ENCODE measurements at places on chromosomes 7 and 10.

- no peak for DNase-seq
These were observed 57.7 kb downstream of the PPP1R3C start for GRCh38 chr10:91575044-91575610.

GRCh38 chr7:27093184-27093895 is 2.5 kb downstream of the HOXA1 start:
- no peak for DNase-seq

DNA sequence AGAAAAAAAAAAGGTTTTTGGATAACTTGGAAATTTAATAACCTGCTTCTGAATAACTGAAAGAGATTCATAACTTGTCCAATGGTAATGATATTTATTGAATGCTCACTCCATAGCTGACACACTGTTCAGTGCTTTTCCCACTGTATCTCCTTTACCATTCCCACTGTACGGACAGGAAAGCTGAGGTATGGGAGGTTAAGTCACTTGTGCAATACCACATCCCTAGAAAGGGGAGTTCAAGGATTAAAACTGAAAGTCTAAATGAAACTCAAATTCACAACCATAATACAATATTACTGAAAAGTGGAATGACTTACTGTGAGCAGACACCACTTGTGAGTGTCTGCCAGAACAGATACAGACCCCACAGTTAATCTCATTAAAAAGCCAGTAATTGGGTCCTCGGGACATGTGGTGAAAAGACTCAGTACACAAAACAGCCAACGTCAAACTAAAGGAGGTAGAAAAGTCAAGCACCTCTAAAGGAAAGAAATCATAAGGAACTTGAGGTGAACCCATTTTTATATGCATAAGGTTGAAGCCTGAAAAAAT is 13.8 kb upstream of the RHOBTB1 start:
- DNase-seq = no peak

DNA sequence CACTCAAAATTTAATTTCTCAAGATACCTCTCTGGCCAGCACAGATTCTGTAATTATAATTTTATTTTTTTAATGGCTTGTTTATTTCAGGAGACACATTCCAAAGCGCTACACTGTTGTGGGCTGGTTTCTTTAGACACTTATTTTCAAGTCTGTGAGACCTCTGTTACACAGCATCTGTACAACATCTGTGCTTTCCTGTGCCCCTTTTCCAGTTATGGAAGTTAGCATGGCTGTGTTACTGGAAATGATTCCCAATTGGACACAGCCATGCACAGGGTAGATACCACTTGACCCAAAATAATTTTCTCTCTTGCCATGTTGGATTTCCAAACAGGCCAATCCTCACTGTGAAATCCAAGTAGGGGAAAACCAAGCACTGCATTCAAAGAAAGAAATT is 172.3 kb upstream of the ADCY1 start:
- no peak for DNase-seq

DNA sequence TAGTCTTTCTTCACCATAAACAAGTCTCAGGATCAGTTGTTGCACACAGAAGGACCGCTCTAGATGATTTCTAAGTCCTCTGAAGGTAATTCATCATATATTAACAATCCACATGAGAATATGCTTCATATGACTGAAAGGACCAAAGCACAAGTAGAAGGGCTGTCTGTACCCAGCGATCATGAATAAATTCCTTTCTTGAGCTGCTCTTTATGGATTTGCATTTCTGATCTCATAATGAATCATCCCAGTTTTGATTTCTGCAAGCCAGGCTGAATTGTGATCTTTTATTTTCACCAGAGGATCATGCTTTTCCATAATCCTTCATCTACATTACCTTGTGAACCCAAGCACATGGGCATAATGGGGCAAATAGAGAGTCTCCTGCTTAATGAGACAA is 675.6 kb downstream of the MAGI2 start:
- DNase-seq = no peak

GRCh38 chr10:28686835-28687682 is 9.7 kb downstream of the BAMBI start:
- DNase-seq = no peak

- no peak for DNase-seq
These were observed 2.1 kb downstream of the CNNM2 start for GRCh38 chr10:102919992-102920739.

DNA sequence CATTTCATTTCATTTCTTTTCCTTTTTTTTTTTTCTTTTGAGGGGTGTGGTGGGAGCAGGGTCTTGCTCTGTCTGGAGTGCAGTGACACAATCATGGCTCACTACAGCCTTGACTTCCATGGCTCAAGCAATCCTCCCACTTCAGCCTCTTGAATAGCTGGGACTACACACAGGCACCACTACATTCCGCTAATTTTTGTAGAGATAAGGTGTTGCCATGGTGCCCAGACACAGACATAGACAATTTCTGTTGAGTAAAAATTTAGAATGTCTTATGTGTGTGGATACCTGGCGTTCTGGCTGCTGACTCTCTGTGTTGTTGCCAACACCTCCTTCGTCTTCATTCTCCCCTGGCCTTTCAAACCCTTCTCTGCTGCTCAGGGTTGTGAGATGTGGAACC is 54.0 kb upstream of the PRSS58 start:
- no peak for DNase-seq

DNA sequence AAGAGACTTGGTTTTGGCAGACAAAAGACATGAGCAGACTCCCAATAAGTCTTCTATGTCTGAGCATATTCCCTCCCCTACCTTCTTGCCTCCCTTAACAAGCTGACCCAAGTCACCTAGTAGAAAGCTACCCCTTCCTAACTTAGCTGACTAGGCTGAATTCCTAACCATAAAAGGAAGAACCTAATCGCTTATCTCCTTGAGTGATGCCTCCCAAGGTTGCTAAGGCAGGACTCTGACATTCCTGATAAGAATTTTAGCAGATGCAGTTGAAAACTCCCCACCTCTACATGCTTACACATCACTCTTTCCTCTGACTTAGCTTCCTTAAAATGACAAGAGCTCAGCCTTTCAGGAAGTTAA is 704.7 kb upstream of the MBL2 start:
- no peak for DNase-seq

DNA sequence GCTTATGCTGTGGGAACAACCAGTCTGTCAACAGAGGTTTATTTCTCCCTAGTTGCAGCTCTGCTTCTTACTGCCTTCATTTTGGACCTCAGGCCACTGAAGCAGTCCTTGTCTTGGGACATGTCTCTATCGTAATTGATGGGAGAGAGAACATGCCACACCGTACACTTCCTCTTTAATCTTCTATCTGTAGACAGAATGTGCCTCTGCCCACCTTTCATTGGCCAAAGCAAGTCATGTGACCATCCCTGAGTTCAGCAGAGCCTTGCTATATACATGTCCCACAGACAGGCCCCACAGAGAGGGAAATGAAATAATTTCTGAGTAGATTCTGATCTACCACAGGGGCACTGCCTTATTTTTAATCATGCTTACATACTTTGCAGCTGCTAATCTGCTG is 98.0 kb downstream of the KCND2 start:
- DNase-seq = no peak

DNA sequence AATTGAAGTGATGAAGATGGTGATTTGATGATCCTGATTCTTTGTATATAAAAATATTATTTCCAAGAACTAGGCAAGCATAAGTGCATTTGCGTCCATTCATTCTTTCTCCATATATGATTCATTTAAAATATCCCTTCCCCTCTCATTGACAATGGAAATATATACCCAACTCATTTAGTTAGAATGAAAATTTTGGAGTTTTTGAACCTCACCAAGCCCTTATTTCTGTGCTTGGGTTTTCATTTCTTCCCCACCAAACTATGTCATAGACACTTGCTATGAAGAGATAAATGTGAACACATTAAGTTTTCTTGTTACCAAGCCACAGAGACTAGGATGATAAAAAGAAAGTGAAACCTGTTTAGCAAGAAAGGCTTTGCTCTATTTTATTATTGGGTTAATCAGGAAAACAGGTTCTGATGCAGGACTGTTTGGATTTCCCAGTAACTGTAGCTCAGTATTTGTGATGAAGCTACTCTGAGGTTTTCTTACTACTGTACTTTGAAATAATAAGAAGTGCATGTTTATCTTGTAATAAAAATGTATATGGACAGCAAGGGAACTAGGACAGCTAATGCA is 68.3 kb downstream of the ITGB1 start:
- DNase-seq = no peak

GRCh38 chr10:110431659-110432058 is 66.0 kb upstream of the DUSP5 start:
- DNase-seq = no peak

- no peak for DNase-seq
These were observed 442.5 kb downstream of the GLRX3 start for GRCh38 chr10:130578532-130579289.

DNA sequence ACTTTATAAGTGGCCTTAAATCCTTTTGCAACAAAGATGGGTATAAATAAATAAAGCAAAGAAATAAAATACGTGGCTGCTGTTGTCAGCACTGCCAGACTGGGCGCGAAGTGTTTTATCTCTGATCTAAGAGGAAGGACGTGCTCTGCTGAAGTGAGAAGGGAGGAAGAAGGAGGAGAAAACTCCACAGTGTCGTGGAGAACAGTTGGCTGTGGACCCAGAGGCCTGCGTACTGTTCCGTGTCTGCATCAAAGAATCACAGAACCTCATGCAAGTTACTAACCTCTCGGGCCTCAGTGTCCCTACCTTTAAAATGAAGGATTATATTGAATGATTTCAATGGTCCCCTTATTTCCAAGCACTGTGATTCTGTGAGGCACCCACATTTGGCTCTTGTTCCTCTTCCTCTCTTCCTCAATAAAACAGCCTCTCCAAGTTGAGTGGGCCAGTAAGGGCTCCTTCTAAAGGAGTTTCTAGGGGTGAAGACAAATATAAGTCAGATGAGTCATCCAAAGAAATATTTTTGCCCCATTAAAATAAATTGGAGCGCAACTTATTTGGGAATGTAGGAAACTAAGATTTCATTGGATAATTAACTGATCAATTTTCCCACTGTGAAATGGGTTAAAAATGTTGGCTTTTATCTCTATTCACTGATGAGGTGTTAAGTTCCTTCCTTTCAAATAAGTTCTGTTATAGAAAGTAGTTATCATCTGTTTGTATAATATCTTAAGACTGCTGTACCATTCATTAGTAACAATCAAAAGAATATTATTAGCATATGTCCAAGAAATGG is 126.9 kb upstream of the EFCAB10 start:
- no peak for DNase-seq

DNA sequence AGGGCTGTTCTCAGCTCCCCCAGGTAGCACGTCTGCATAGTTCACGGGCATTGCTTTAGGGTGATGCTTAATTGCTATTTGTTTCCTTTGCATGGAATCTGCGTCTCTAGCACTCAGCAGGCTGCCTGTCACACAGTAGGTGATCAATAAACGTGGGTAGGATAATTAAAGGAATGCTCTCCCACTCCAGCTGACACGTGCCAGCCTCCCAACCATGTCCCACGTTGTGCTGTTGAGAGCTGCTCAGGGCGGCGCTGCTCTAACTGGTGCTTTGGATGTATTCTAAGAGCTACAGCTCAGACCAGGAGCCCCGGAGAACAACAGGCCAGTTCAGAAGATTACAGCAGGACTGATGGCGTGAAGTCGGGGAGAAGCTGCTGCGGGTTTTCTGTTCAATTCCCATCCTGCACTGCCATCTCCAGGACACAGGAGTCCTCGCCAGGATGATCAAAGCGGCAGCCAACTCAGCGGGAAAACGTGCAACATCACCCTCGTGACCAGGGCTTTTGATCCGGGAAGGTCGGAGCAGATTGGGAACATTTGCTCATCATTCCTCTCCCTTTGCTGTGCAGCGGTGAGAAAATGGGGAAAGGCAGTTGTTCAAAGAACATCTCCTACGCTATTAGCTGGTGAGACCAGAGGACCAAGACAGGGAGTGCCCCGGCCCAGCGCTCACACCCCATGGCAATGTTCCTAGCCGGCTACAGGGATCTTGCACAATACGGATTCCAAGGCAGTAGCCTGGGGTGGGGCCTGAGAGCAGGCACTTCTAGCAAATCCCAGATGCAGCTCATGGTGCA is 50.5 kb upstream of the FOXK1 start:
- peak; percentile 15 for DNase-seq

DNA sequence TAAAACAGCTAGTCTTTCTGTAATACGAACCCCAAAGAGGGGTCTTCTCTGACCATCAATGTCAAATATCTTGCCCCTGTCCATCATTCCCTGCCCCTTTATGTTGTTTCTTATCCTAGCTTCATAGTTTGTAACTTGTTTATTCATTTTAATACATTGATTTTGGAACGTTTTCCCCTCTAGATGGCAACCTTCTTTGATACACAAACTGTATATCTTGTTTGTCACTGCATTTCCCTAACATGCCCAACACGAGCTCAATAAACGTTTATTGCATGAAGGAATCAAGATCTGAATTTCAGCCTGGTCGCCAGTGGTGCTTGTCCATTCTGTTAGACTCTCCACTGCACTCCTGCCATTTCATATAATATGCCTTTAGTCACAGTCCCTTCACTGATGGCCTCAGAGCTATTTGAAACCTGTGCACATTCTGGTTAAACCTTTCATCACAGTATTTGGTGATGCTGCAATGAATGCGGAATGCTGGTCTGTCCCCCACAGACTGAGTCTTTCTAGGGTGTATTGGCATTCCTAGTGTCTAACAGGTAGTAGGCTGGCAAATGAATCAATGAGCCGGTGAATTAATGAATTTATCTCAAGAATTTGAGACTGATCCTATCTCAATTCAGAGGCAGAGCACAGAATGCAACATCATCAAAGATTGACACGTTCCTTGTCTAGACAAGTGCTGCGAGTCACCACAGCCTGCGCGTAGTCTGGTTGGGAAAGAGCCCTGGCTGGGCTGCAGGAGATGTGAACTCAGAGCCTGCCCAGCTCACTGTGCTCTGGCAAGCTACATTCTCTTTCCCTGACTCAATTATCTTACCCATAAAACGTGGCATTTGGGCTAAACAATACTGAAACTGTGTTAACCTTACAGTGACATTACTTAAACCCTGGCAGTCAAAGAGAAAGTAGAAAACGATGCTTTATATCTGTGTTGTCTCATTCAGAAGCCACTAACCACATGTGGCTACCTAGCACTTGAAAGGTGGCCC is 55.2 kb upstream of the FRMD4A start:
- no peak for DNase-seq

GRCh38 chr7:422191-422885 is 97.3 kb downstream of the PDGFA start:
- no peak for DNase-seq

- no peak for DNase-seq
These were observed 58.9 kb downstream of the HIBADH start for GRCh38 chr7:27603813-27604212.
